Fibroblast of lung (primary cell): ENCODE measurements at places on chromosomes 16 and 17. TPM values are rescaled to one million over a fixed set of nuclear protein-coding genes. Genes with fewer than 3 reads are reported as not detected.

- DNase-seq: no peak
Measured at GRCh38 chr17:17420561-17421269, 56.1 kb upstream of the MED9 start.

OSGIN1 gene
- 3.6 and 6.6 TPM in 2 replicates for total RNA-seq

HAGHL gene
- 14.1 and 16.3 TPM in 2 replicates for total RNA-seq

GRCh38 chr17:49104511-49105074 is 28.0 kb upstream of the B4GALNT2 start:
- peak; percentile 39 for DNase-seq

ARHGAP44 gene
- total RNA-seq: 1.5 and 1.7 TPM in 2 replicates

DNA sequence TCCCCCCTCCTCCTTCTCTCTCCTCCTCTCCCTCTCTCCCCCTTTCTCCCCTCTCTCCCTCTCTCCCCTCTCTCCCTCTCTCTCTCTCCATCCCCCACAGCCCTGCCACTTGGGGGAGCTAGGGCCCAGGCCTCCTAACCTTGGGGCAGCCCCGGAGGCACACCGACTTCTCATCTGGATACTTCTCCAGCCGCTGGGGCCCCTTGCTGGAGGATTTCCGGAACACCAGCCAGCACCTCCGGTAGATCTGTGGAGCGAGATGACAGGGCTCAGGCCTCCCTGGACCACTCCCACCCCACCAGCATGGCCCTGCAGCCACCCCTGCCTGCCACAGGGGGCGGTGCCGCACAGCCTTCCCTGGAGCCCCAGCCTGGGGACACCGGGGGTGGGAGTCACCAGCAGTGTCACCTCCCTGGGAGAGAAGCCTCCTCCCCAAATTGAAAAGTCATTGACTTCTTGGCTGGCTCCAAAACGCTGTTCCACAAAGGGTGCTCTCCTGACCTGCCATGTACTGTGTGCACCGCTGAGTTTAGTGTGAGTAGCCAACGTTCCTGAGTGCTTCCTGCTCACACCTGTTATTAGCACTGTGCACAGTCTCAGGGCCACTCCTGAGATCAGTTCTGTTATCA is 10.5 kb downstream of the DOK4 start:
- peak; percentile 15 for DNase-seq
